ENCODE measurements at places on chromosomes 11 and 22. TPM values are rescaled to one million over a fixed set of nuclear protein-coding genes. Genes with fewer than 3 reads are reported as not detected.

DNA sequence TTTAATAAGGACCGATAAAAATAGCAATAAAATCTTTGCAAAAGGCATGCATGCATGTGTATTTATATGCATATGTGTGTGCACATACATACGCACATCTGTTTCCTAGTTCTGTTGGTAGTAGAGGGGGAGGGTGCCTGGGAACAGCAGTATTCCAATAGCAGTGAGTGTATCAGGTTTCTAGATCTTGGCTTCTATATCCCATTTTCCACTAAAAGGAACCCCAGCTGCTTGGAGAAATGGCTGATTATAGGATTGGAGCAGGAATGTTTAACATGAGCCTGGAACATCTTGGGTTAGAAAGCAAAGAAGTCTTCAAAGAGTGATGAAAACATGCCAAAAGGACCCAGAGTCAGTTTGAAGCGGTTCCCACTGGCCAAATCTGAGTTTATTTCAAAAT lies 21.0 kb downstream of the TNRC6B start:
- ATAC-seq: no peak

DNA sequence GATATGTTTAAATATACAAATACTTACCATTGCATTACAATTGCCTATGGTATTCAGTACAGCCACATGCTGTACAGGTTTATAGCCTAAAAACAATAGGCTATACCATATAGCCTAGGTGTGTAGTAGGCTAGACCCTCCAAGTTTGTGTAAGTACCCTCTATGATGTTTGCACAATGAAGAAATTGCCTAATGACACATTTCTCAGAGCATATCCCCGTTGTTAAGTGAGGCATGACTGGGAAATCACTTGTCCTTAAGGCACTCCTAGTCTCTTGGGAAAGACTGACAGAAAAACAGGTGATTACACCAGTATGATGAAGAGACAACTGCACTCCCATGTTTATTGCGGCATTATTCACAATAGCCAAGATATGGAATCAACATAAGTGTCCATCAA lies 187.2 kb downstream of the SPON1 start:
- no peak for ATAC-seq

DNA sequence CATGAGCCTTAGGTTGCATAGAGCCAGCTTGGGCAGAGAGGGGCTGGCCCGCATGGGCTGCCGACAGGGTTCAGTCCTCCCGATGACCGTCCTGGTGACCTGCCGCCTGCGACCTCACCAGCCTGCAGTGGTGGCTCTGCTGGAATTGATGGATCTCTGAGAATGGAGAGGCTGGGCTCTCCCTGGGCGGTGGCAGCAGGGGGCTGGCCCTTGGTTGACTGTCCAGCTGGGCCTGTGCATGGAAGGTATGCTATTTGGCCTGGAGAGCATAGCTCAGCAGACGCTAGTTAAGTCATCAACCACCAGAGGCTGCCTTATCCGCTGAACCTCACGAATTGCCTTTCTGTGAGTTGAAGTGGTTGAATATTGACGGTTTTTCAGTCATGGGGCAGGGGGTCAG lies 19.7 kb downstream of the GRAMD4 start:
- no peak for ATAC-seq

- no peak for ATAC-seq
Measured at GRCh38 chr11:72759468-72759985, 7.3 kb upstream of the ARAP1 start.

- no peak for ATAC-seq
Measured at GRCh38 chr22:47198801-47199251, 436.4 kb downstream of the TBC1D22A start.

DNA sequence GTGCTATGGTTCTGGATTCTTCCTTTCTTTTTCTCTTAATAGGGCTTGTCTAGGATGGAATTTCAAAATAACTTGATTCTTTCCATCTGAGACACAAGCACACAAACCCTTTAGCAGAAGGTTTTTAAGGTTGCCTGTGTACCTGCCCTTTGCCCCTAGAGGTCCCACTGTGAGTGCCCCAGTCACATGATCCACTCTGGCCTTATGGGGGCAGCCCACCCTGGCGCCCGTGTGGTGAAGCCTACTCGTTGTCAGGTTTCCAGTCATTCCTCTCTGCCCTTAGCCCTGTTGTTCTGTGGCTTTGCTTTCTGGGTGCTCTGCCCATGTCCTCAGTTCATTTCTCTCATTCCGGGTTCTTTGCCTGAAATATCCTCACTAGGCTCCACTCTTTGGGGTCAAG lies 51.8 kb downstream of the ZNRF3 start:
- no peak for ATAC-seq

DNA sequence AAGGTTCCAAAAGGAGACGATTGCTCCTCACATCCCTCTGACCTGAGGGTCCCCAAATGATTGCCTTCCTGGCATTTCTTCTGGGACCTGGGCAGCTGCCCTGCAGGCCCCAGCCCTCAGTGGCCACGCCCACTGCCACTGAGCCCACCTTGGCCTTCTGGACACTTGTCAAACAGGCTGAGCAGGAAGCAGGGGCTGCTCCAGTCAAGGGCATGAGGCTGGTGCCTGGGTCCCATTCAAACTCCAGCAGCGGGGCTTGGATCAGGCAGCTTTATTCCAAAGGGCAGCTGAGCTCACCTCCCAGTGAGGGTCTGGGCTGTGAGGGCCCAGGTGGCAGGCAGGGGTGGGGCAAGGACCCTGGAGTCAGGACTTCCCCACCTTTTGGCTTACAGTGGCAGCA lies 13.6 kb downstream of the KCTD17 start:
- ATAC-seq: no peak

DNA sequence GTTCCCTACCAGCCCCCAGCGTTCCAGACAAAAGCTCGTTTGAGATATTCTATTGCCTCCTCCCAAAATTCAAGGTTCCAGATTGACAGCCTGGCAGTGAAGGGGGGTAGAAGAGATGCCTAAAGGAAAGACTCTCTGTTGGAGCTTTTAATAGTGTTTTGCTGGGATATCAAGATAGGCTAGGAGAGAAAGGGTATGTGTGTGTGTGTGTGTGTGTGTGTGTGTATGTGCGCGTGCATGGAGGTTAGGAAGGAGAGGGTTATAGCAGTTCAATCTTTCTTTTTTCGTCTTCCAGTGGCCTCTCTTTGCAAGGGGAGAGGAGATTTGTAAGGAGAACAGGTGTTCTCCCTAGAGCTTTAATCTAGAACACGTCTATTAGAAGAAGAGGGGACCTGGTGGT lies 22.0 kb downstream of the EHF start:
- no peak for ATAC-seq

GRCh38 chr11:123218451-123218850 lies 23.4 kb upstream of the CLMP start:
- no peak for ATAC-seq

GRCh38 chr22:46707827-46708570 lies 30.1 kb downstream of the CERK start:
- no peak for ATAC-seq

- ATAC-seq: no peak
Measured at GRCh38 chr11:77503006-77503405, 29.1 kb upstream of the PAK1 start.

GRCh38 chr22:47021371-47022074 lies 259.1 kb downstream of the TBC1D22A start:
- ATAC-seq: no peak

- ATAC-seq: no peak
Measured at GRCh38 chr11:82843057-82843795, 57.0 kb downstream of the PRCP start.

- ATAC-seq: no peak
Measured at GRCh38 chr11:44985721-44986120, 35.0 kb upstream of the TP53I11 start.

- peak; percentile 28 for ATAC-seq
Measured at GRCh38 chr11:17294033-17294432, 17.5 kb downstream of the NUCB2 start.

DNA sequence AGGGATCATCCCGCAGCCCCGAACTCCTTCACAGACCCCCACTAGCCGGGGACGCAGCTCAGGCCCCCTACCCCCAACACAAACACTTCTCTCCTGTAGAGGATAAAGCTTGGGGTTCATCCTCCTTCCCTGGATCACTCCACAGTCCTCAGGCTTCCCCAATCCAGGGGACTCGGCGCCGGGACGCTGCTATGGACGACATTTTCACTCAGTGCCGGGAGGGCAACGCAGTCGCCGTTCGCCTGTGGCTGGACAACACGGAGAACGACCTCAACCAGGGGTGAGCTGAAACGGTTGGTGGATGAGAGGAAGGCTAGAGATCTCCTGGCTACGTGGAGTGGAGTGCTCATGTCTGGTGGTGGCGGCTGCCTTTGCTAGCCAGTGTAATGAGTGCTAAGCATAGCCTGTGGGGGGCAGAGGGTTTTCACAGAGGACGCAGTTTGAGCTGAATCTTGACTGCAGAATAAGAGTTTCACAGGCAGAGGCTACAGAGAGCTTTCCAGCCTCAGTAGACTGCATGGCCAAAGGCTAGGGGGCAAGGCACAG lies 580 bp downstream of the ILK start:
- ATAC-seq: peak; percentile 52

DNA sequence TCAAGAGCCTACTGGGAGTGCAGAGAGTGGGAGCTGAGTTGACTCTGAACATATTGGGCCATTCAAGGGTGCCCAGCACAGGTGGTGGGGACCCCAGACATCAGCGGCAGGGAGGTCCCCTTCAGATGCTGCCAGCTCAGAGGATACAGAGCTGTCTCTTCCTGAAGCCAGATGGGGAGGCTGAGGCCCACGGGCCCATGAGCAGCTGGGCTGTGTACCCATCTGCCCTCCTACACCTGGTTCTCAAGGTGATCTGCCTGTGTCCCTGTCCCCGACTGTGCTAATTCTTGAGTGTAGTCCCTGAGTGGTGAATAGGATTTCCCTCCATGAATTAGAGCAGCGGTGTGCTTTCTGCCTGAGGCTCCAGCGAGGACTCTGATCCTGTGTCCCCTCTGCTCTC lies 76.3 kb downstream of the MICAL2 start:
- no peak for ATAC-seq

DNA sequence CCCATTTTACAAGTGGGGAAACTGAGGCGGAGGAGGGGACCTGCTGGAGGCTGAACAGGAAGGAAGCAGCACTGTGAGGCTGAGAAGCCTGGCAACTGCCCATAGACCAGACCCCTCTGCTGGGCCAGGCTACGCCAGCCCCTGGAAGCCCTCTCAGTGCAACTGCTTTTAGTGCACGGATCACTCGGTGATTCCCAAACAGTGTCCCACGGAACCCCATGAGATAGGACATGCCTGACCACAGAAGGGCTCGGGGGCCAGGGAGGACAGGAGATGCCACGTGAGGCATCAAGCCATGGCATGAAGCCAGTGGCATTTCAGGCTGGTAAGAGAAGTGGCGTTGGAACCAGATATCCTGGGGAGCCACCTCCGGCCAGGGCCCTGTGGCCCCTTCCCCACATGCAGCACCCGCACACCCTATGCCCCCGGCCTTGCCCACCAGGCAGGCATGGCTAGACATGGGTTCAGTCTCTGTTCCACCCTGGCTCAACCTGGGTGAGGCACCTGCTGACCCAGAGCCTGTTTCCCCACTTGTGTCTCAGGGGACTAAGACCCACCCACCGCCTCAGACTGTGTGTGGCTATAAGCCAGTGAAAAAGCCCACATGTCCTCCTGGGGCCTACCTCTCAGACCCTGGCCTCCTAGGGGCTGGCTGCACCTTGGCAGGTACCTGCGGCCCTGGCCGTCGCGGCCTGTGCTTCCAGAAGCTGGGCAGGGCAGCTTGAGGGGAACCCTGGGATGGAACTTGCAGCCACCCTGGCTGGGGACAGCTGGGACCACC lies 84.1 kb downstream of the WNT7B start:
- no peak for ATAC-seq

The MPPED2 gene
- not detected for total RNA-seq

The SOX6 gene
- not detected for total RNA-seq

The LSP1 gene
- 328 TPM for total RNA-seq

The OR4D11 gene
- total RNA-seq: not detected

The CRYBB2 gene
- not detected for total RNA-seq

The ESAM gene
- 0.50 TPM for total RNA-seq

The CEND1 gene
- 3.9 TPM for total RNA-seq

The SGSM1 gene
- 0.52 TPM for total RNA-seq

The KRTAP5-7 gene
- total RNA-seq: not detected

The TRIM49 gene
- not detected for total RNA-seq

The CAPN5 gene
- total RNA-seq: 0.93 TPM

The SESN3 gene
- 4.6 TPM for total RNA-seq

The DEFB131B gene
- total RNA-seq: not detected

The CADM1 gene
- total RNA-seq: 1.3 TPM
